T-helper 1 cell (primary cell): ENCODE measurements at places on chromosomes 11 and 22.

- DNase-seq = no peak
These were observed 45.4 kb downstream of the OR4C46 start for GRCh38 chr11:54558407-54558806.

GRCh38 chr22:47202819-47203553, 440.5 kb downstream of the TBC1D22A start:
- DNase-seq = no peak

DNA sequence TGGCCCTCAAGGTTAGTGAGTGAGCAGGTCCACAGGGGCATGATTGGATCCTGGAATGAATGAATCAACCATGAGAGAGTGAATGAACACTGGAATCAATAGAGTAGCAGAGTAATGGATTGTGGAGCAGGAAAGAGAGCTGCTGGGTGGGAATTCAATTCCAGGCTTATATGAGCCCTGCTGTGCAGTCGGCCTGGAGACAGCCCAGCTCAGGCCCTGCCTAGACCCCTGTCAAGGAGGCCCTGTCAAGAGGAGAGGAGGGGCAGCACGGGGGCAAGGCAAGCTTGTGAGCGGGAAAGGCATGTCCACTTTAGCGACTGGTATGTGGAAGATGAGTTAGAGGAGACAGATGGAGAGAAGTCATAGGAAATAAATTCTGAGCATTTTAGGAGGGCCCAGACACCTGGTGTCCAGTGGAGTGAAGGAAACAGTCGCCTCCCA, 1.3 kb upstream of the FOLR1 start:
- no peak for DNase-seq

DNA sequence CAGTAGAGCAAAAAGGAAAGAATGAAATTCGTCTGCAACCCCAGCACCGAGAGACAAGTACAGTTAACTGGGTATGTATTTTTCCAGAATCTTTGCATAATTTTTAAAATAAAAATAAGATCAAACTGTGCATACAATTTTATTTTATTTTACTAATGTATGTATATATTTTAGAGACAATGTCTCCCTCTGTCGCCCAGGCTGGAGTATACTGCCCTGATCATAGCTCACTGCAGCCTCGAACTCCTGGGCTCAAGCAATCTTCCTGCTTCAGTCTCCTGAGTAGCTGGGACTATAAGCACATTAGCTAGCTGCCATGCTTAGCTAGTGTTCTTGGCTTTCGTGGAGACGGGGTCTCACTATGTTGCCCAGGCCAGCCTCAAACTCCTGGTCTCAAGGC, 18.8 kb upstream of the DRD2 start:
- DNase-seq = no peak

DNA sequence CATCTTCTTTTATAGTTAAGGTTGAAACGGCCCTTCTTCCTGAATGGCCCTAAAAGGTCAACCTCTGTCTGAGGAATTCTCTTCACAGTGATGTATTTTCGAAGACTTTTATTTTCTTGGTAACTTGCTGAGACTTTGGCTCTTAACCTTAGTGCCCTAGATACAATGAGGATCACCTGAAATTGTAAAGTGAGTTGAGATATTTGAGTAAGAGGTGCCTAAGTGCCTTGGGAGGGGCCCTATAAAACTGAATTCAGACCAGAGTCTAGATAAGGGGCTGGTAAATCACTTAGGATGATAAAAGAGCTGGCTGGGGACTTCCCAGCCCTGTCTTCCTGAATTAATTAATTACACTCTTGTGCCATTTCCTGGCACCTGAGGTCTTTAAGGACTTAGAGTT, 505.6 kb upstream of the KIRREL3 start:
- no peak for DNase-seq

DNA sequence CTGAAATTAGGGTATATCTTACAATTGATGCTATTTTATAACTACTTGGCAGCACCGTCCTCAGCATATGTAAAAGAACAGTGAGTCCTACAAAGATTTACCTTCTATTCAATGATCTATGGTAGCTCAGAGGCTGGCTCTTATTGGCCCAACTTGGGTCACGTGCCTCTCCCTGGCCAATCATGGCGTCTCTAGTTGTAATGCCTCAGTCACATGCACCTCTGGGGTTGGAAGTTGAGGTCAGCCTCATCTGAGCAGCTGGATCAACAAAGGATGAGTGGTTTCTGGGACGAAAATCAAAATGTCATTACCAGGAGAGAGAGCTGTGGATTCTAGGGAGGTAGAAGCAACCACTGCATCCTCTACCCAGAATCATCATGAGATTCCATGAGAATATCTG, 22.9 kb upstream of the ASPHD2 start:
- no peak for DNase-seq

DNA sequence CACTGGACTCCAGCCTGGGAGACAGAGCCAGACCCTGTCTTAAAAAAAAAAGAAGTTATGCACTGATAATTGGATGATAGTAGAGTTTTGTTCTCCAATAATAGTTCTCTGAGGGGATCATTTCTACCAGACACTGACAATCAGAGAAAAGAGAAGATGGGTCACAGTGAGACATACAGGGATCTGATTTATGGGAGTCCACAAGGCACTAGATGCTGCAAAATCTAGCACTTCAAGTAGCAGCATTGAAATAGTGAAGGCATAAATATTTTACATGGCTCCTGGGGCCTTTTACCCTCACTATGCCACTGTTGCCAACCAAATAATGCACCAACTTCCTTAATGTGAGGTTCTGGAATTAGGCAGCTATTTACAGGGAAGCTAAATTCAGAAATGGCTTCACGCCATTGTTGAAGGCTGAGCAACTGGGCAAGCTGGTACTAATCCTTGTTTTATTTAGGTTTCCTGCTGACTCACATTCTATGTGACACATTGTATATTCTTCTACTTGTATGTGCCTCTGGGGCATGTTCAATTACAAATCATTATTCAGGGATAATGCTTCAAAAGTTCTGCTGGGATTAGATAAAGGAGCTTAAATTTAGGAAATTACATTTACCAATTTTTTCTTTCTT, 38.2 kb upstream of the ABTB2 start:
- no peak for DNase-seq

GRCh38 chr11:130609121-130610035, 160.9 kb downstream of the ADAMTS15 start:
- no peak for DNase-seq

DNA sequence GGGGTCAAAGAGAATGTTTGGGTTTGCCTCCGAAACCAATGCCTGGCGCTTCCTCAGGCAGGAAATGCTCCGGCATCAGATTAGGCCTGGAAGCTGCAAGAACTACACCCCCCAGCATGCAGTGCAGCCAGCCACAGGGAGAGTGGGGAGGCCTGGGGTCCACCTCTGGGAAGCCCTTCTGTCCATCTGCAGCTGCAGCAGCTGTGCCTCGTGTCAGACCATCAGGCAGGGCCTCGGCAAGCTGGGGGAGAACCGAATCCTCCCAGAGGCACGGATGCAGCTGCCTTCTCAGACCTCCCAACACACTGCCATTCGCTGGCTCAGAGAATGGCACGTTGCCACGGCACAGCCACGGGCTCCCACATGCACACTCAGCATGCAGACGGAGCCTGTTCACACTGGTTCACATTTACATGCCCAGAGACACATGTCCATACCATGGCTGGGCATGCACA, 57.4 kb downstream of the NECTIN1 start:
- DNase-seq = no peak

GRCh38 chr11:20501252-20501651, 98.2 kb upstream of the SLC6A5 start:
- no peak for DNase-seq

GRCh38 chr11:87889126-87889525, 286.1 kb downstream of the RAB38 start:
- DNase-seq = no peak

DNA sequence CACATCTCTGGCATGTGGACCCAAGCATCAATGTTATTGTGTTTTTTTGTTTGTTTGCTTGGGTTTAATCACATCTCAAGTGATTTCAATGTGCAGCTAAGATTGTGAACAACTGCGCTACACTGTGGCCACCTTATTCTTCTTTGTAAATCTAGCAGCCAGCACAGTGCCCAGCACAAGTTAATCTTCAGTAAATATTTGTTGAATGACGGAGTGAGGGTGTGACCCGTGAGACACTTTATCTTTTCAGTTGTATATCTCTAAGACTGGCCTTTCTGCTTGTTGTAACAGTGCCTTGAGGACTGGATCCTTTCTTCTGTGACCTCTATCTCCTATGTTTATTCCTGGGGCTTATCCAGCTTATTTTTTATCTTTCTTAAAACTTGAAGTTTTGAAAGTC, 21.4 kb upstream of the AMOTL1 start:
- no peak for DNase-seq

- DNase-seq = no peak
These were observed 33.5 kb downstream of the ARVCF start for GRCh38 chr22:19982991-19983578.

- peak; percentile 7 for DNase-seq
These were observed 36.2 kb downstream of the DLG2 start for GRCh38 chr11:85590848-85591483.

GRCh38 chr11:107973641-107974040, 35.1 kb upstream of the CUL5 start:
- no peak for DNase-seq
